Naive thymus-derived CD8-positive, alpha-beta T cell (primary cell): ENCODE measurements at places on chromosomes 7 and 10.
A peak's percentile ranks its signal among the peaks of the same experiment; 100 is the strongest.

- DNase-seq: no peak
Measured at GRCh38 chr10:63542835-63543575, 21.8 kb downstream of the REEP3 start.

GRCh38 chr10:111295788-111296187 is 219.0 kb downstream of the ADRA2A start:
- no peak for DNase-seq

DNA sequence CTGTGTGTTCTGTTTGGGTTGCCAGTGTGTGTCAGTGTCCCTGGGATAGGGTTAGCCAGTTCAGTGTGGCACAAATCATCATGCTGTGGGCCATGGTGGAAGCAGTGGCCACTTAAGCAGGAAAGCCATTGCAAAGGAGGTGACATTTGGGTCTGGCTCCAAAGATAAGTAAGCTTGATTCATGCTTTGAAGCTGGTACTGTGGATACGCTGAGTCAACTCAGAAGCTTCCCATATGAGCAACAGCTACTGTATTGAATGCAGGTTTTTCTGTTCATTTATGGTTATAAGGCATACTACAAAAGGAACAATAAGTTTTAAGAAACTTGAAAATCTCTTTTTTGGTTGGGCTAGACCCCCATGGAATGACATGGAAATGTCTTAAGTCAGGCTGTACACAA is 143.1 kb downstream of the BMPER start:
- no peak for DNase-seq

- no peak for DNase-seq
Measured at GRCh38 chr7:157863176-157863575, 526.4 kb downstream of the DNAJB6 start.

DNA sequence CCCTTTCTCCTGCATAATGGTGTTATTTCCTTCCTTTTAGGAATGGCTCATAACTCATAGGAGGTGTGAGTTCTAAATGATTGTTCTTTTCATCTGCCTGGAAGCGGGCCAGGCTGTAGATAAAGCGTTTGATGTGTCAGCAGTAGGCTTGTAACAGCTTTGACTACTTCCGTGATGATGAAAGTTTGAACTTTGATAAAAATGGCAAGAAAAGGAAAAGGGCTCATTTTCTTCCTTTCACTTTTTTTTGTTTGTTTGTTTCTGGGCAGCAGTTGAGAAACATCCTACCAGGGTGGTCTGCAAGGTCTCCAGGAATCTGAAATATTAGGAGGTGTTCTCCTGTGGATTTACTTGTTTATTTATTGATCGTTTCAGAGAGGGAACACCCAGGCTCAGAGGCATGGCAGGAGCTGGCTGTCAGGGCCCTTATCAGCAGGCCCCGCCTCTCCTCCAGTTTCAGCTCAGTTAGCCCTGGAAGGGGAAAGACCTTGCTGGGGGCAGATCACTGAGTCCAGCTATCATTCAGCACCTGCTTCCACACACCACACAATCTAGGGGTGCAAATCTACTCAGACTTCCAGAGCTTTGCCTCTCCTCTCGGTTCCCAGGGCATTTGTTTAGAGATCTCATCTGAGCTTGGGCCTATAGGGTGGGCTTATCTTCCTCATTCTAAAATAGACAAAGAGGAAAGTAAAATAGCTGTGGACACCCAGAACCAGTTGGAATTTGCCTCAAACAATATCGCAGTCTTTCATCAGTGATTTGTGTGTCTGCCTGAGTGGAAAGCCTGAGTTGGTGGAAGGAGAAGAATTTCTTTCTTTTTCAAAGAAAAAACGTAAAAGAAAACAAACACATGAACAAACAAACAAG is 130.9 kb downstream of the BMPER start:
- no peak for DNase-seq

- DNase-seq: no peak
Measured at GRCh38 chr7:44377681-44378421, 52.5 kb upstream of the CAMK2B start.

DNA sequence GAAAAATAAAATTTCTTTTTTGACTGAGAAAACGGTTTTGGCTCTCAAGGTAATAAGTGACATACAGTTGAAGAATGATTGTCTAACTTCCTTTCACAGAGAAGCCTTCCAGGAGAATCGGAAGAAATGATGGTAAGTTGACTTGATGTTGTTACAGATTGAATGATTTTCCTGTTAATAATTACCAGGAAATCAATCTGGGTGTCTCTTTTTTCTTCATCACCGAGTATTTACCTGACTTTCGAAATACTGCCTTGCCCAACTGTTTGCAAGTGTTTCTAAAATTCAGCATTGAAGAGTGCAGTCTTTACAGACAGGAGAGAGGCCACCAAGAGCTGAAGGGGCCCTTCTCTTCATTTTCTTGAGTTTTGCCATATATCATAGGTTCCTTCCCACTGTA is 4.0 kb downstream of the ITIH2 start:
- no peak for DNase-seq

- no peak for DNase-seq
Measured at GRCh38 chr7:145092766-145093165, 256.9 kb upstream of the TPK1 start.

DNA sequence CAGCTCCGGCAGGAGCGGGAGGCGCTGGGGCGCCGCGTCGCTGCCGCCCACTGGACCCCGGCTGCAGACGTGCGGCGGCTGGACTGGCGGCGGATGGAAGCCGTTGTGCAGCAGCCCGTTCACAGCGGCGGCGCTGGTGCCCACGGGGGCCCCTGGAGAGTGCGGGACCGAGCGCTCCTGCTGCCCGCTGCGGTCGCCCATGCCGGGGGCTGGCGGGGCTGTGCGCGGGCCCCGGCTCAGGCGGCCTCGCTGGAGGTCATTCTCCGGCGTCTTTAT is 413 bp downstream of the PANK1 start:
- no peak for DNase-seq

DNA sequence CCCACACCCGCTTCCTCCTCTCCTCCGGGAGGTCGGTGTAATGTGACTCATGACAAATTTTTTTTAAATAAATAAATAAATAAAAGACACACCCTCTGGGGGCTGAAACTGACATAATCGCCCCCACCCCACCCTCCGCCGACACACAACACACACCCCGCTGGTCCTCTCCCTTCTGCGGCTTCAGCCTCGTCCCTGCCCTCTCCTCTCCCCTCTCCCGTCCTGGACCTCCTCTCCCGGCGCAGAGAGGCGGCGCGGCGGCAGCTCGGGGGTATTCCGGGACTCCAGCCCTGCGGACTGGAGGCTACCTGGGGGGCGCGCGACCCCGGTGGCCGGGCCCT is 686 bp downstream of the ABI1 start:
- DNase-seq: peak; percentile 47

DNA sequence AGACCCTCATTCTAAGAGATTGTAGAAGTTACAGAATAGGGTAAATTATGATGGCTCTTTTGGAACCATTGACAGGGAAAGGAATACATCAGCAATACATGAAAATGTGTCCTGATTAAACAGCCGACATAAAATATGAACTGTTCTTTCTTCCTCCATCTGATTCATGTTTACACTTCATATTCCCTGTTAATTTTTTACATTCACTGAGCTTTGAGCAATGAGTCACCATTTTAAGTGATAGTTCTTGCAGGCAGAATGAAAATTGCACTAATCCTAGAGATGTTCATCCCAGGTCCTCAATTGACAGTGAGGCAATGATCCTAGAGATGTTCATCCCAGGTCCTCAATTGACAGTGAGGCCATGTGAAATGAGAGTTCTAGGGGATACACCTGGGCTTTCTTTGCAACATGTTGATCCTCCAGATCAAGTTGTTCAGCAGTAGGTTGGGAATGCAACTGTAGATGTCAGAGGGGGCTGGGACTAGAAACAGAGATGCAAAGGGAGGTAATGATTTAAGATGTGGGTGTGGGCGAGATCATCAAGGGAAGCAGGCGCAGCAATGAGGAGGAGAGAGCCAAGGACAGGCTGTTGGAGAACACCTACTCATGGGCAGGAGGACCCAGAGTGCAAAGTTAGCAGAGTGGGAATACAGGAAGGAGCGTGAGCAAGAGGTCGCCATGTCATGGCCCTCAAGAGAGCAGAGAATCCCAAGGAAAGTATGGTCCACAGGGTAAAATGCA is 138.7 kb downstream of the ZNF365 start:
- DNase-seq: no peak
